Activated CD4-positive, alpha-beta memory T cell treated with anti-CD3 and anti-CD28 coated beads, Interleukin-2, amount 10 ng/mL, durations not matched to agents 7 days and 5 days (primary cell): ENCODE measurements at places on chromosomes 5 and 9.

GRCh38 chr9:2302606-2303005 lies 287.5 kb downstream of the SMARCA2 start:
- DNase-seq, result no peak

- DNase-seq, result no peak
Observed at GRCh38 chr5:168608386-168608785, 29.2 kb upstream of the PANK3 start.

DNA sequence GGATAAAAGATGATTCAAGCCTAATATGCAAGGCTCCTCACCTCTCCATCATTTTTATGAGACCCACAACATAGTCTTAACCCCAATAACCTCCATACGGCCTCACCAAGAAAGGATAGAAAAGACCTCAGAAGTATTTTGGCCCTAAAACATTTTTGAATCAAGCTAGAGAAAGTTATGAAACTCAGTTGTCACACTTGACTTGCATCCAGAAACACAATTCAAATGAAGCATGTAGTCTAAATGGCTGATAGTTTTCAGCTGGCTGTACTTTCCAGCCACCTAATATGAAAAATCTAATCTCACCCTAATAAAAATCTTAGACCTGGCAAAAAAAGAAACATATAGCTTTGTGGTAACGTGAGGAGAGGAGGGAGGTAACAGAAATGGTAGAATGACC lies 116.1 kb downstream of the ARL15 start:
- DNase-seq, result no peak

DNA sequence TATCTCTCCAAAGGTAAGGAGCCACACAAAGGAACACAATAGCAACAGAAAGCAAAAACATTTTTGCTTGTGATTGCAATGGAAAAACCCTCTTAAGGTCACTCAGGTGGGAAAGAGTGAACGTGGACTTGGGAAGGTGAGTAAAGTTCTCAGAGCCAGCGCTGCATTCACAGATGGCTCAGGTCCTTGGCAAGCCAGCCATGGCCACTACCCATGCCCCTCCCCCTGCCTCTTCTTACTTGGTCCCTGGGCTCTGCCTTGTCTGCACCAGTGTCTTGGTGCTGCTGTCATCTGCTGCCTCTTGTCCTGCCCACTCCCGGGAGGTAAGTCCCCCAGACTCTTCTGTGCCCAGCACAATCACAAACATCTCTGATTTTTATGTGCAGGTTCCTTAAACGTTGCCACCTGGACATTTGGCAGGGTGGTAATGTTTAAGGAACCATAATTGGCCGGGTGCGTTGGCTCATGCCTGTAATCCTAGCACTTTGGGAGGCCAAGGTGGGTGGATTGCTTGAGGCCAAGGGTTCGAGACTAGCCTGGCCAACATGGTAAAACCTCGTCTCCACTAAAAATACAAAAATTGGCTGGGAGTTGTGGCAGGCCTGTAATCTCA lies 74.6 kb downstream of the FEM1C start:
- no peak for DNase-seq

GRCh38 chr5:178314961-178315820 lies 82.6 kb upstream of the PHYKPL start:
- no peak for DNase-seq

DNA sequence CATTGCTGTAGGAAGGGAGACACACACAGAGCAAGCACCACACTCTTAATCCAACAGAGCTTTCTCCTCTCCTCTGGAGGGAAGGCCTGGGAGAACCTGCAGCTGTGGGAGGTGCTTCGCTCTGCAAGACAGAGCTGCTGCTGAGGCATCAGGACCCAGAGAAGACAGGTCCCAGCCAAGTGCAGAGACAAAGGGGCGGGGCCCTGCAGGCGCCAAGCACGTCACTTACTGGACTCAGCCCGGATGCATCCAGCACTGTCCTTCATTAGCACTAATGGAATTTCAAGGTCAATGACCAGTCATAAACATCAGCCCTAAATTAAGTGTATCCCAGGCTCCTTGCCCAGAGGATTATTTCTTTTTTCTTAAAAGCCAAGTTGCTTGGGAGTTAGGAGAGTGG lies 337.1 kb upstream of the PANK3 start:
- no peak for DNase-seq

GRCh38 chr9:109542922-109543321 lies 44.8 kb upstream of the PTPN3 start:
- no peak for DNase-seq

DNA sequence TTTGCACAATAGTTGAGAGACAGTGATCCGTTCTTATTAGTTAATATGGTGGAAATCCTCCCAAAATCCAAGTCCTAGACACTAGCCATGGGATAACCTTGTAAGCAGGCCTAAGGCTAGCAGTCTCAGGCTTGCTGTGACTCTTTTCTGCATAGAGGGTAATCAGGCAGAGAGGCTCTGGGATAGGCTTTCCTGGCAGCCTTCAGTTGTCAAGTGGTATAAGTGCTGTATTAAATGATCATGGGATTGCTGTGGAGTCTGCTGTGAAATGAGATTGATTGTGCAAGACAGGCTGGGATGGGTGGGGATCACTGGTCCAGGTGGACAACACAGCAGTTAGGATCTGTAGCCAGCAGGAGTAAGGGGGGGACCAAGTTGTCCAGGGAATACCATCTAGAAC lies 416.4 kb downstream of the TLE4 start:
- DNase-seq, result no peak

GRCh38 chr9:75892216-75892911 lies 1.9 kb downstream of the PCSK5 start:
- no peak for DNase-seq

GRCh38 chr5:77993141-77993854 lies 217.2 kb upstream of the TBCA start:
- DNase-seq, result no peak

DNA sequence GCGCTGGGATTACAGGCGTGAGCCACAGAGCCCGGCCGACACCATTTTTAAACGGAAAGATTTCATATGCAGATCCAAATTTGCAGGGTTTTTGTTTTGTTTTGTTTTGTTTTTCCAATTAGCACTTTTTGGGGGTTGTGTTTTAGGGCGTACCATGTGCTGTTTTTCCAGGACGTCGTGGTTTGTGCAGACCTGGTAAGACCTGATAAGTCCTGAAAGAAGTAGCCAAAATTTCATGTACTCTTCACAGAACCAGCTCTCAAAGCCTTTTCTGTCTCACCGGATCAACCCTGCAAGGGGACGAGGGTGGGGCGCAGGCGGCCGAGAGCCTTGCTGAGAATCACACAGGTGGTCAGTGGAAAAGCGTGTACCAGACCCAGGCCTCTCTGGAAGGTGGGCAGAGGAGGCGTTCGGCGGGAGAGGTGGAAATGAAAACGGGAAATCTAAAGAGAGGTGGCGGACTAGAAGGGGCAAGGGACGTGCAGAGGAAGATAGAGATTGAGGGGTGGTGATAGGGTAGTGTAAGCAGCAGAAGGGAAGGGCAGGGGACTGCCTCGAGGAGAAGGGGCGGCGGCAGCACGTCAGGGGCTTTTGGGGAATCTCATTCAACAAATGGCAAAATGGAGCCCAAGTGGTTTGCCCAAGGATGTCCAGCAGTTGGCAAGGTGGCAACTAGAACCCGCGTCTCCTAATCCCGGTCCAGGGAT lies 1.1 kb upstream of the FAF2 start:
- DNase-seq, result no peak

GRCh38 chr5:15074651-15075050 lies 203.1 kb upstream of the ANKH start:
- no peak for DNase-seq

- DNase-seq, result no peak
Observed at GRCh38 chr9:74036549-74037231, 460.4 kb upstream of the RORB start.

DNA sequence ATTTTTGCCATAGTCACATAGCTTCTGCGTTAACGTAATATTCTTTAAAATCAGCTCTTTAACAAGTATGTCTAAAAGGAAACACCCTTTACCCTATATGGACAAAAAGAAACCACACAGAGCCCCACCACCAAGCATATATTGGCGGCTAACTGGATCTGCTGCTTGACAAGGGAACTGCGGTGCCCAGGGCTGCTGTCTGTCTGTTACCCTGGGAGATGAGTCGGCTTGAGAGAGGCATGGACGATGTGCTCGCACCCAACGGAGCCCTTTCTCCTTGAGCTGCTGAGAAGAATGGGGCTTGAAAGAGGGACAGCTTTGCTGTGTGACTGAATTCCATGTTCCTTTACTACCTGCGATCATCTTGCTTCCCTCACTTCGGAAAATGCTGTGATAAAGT lies 158.6 kb upstream of the SHB start:
- peak; percentile 38 for DNase-seq

DNA sequence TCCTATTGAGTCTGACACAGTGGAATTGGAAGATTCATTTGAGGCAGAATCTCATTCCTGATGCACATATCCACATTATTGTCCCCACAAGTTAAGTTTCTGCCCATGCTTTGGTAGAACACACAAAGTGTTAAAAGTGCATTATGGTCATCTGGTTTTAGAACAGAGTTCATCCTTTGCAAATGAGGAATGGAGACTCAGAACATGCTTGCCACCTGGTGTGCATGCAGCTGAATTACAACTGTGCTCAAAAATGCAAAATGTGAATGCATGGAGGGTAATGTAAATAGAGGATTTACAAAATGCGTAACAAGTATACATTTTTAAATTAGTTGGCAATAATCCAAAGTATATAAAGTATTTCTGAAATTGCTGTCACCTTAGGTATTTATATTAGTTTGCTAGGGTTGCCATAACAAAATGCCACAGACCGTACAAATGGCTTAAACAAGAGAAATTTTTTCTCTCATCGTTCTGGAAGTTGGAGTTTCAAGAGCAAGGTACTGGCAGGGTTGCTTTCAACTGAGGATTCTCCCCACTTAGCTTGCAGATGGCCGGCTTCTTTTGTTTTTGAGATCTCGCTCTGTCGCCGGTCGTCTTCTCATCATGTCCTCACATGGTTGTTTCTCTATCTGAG lies 671.1 kb downstream of the TAF11L14 start:
- DNase-seq, result no peak

- DNase-seq, result no peak
Observed at GRCh38 chr9:110712955-110713354, 44.4 kb downstream of the MUSK start.

DNA sequence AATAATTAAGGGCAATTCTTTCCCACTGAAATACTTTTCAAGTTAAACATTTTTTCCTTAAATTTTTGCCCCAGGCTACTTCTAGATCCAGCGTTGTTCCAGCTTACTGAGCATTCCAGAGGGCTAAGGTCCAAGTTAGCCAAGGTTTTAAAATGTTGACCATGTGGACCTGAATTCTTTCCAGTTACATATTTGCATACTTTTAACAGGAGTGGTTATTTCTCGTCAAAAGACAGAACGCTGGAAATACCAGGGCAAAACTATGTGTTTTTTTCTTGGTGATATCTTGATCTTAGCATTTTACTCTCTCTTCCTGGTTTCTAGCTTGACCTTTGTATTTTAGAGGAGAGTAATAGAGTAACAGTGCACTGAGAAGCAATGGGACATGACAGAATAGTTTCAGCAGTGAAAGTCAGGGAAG lies 32.8 kb downstream of the TMC1 start:
- DNase-seq, result no peak

DNA sequence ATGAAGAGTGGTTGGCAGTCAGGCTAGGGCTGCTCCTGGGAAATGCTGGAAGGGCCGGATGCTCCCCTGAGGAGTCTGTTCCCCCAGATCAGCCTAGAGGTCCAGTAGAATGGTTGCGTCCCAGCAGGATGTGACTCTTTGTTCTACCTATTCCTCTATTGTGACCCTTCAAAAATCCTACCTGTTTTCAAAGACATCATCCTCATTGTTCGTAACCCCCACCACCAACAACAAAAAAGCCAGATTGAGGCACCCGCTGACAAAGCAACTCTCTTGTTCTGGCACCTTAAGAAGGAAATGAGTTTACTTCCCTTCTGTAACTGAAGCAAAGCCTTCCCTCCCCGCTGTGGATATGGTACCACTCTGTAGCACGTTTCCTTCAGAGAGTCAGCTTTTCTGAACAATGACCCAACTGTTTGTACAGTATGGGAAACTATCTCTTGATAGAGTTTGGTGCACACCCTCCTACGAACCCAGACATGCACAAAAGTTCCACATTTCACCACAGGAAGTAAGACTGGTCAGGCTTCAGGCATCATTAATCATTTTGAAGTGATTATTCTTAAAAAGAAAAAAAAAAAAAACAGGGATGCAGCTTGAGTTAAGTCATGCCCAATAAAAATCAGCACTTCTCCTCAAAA lies 207.2 kb downstream of the ENC1 start:
- no peak for DNase-seq

- DNase-seq, result no peak
Observed at GRCh38 chr9:61668846-61669245, 479.0 kb downstream of the SPATA31A7 start.

- no peak for DNase-seq
Observed at GRCh38 chr9:135464181-135464580, 15.4 kb upstream of the PPP1R26 start.

DNA sequence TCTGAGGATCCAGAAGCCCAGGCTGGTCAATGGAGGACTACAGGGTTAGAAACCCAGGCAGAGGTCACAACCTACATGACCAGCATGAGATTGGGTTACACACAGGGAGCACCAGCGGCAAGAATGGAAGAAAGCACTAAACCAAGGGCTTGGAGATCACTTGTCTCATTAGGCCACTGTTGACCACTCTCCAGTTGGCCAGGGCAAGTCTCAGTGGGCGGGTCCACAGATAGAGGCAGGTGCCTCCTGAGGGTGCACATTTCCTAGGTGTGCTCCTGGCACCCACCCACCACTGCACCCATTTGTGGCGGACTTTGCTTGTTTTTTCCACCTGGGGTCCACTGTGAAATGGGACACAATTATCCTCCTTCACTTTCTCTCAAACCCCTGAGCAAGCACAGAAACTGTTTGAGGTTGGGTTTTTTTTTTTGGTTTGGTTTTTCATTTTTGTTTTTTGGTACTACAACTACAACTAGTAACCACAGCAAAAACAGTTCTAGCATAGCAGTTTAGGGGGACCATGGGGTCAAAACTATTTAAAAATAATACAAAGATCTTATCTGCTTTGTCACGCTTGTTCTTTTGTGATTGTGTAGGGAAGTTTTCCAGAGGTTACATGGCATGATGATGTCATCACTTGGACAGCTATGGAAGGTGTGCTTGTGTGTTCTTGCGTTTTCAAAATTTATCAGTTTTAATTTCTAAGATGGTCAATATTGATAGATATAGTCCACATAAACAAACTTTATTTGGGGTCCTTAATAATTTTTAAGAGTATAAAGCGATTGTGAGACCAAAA lies 6.1 kb downstream of the NPR2 start:
- DNase-seq, result no peak

GRCh38 chr9:15361737-15362136 lies 54.7 kb upstream of the TTC39B start:
- DNase-seq, result no peak

DNA sequence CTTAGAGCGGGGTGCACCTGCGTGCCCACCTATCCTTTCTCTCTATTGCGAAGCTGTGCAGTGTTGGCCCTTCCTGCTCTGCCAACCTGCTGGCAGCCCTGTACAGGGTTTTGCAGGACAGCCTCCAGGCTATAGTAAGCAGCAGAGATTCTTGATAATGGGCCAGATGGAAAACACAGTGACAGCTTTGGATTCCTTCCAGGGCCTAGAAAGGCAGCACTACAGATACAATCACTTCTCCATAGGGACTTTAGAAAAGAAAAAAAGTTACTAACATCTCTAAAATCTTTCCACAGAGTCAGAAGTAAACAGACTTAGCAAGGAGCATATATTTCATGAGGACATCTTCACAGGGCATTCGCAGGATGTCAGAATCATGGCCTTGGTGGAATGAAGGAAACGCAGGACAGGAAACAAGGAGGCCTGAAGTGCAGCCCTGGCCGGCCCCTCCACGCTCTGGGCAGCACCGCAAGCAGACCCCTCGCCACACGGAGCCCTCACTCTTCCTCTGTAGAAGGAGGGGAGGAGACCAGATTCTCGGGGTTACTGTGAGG lies 172.1 kb upstream of the GAS1 start:
- no peak for DNase-seq

GRCh38 chr5:39555788-39556187 lies 131.0 kb upstream of the DAB2 start:
- DNase-seq, result no peak
